ENCODE measurements at places on chromosomes 4 and X.

- DNase-seq: no peak
These were observed 191.8 kb downstream of the CCNG2 start for GRCh38 chr4:77348815-77349214.

DNA sequence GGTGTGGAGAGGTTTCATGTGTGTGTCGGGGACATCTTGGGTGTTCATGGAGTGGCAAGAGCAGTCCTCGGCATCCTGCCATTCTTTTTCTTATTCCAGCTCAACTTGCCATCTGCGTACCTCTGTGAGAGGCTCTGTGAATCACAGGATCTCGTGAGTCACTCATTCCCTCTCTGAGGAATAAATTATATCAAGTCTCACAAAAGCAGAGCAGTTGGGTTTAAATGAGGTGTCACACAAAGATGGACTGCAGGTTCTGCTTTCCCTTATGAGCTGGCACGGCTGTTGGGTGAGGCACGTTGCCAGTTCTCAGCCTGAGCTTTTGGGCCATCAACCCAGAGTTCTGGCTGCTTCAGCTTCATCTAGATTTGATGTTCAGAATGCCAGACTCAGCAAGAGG is 6.8 kb upstream of the OCIAD2 start:
- no peak for DNase-seq

GRCh38 chr4:182194091-182194824 is 48.9 kb upstream of the TENM3 start:
- no peak for DNase-seq

DNA sequence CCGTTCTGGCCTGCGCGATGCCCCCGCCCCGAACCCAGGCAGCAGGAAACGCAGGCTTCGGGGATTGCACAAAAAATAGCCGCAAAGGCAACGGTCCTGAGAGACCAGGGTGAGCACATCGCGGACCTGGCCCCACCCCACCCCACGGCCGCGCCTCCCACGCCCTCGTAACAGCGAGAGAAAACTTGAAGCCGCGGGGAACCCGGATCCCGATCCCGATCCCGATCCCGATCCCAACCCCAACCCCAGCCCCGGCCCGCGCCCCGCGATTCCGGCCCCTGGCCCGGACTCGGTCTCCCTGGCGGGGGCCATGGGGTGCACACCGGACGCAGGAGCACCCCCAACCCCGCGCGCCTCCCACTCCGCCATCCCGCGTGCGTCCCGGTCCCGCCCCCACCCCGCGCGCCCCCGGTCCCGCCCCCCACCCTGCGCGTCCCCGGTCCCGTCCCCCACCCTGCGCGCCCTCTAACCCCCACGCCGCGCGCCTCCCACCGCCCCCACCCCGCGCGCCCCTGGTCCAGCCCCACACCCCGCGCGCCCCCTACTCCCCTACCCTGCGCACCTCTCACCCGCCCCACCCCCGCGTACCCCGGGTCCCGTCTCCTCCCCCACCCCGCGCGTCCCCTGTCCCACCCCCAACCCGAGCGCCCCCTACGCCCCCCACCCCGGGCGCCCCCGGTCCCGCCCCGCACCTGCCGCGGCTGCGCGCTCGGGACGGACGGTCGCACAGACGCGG is 29.0 kb downstream of the NOP14 start:
- peak; percentile 58 for DNase-seq

DNA sequence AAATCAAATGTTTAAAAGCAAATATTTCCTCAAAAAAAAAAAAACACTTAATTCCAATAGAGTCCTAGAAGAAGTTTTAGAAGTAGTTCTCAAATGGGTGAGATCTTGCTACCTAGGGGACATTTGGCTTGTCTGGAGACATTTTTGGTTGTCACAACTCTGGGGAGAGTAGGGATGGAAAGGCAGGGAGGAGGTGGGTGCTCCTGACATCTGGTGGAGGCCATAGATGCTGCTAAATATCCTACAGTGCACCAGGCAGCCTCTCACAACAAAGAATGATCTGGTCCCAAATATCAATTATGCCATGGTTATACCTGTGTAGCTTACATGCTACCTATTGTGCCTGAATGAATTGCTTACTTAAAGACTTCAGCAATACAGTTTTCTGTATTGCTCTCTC is 46.8 kb downstream of the CPE start:
- DNase-seq: no peak

DNA sequence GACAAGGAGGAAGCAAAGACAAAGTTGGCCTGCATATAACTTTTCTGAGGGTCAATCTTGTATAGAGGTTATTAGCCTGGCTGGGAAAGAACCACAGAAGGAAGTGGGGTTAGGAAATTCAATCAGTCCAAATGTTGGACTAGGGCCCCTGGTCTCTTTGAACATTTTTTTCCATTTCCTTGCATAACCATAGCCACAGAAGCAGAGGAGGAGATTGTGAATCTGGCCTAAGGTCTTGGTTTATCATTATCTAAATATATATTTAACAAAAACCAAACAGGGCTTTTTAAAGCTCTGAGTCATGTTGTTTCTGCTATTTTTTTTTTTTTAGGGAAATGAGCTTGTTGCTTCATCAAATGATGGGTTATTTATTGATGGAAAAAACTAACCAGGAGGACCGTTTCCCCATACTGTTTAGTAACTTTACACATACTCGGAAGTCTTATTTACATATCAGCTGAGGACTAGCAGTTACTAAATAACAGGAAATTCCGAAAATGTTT is 97.7 kb upstream of the ACSL4 start:
- DNase-seq: no peak

DNA sequence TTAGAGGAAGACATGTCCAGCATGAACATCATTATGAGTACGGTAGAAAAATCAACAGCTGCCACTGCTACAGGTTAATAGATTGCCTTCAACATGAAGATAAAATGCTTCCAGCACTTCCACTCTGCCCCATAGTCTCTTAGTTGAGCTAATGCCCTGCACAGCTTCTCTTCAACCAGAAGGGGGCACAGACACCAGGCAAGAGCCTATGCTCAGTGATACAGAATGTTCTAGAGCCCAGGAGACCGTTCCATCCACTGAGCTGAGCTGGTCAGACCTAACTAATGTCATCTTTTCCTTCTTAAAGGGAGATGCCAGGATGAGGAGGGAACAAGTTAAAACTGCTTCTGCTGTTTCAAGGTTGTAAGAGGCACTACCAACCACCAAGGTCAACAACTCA is 42.2 kb downstream of the SMIM10L2A start:
- DNase-seq: no peak

DNA sequence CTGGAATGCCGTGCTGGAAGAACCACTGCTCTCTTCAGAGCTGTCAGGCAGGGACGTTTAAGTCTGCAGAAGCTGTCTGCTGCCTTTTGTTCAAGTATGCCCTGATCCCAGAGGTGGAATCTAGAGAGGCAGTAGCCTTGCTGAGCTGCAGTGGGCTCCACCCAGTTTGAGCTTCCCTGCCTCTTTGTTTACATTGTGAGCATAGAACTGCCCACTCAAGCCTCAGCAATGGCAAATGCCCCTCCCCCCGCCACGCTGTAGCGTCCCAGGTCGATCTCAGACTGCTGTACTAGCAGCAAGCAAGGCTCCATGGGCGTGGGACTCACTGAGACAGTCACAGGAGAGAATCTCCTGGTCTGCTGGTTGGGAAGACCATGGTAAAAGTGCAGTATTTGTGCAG is 34.8 kb upstream of the MUC7 start:
- DNase-seq: no peak

- DNase-seq: no peak
These were observed 17.4 kb upstream of the UGT2B7 start for GRCh38 chr4:69078852-69079251.

DNA sequence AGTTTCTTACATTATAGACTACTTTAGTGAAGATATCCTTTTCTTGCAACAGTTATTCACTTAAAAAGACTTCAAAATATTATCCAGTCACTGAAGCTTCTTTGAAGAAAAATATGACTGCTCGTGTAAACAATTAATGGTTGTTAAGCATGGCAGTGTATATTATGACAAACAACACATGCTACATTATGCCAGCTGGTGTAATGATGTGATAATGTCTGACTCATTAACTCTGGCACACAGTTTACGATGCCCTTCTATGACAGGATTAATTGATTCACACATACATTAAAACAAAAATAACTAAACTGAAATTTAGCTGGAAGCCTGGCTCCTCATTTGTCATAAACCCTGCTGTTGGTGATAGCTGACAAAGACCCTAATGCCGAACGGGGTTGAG is 22.4 kb downstream of the GK2 start:
- DNase-seq: no peak
